ENCODE measurements at places on chromosomes 16 and 17.

GRCh38 chr17:6024576-6024975, 45.6 kb upstream of the WSCD1 start:
- DNase-seq: no peak

GRCh38 chr16:57427824-57428223, 19.4 kb downstream of the CIAPIN1 start:
- no peak for DNase-seq

- no peak for DNase-seq
These were observed 20.0 kb downstream of the MAP3K14 start for GRCh38 chr17:45296833-45297124.

DNA sequence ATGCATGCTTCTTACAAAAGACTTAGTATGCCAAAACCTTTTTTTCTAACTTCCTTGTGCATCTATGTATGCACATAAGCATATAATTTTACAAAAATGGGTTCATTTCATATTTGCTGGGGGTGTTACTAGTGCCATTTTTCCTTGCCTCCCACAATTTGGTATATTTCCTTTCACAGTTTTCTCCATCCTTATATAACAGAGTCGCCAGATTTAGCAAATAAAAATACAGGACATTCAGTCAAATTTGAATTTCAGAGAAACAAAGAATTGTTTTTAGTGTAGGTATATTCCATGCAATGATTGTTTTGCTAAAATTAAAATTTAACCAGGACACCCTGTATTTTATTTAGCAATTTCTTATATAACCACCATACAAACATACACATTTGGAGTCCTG, 4.0 kb upstream of the FBXO39 start:
- no peak for DNase-seq

DNA sequence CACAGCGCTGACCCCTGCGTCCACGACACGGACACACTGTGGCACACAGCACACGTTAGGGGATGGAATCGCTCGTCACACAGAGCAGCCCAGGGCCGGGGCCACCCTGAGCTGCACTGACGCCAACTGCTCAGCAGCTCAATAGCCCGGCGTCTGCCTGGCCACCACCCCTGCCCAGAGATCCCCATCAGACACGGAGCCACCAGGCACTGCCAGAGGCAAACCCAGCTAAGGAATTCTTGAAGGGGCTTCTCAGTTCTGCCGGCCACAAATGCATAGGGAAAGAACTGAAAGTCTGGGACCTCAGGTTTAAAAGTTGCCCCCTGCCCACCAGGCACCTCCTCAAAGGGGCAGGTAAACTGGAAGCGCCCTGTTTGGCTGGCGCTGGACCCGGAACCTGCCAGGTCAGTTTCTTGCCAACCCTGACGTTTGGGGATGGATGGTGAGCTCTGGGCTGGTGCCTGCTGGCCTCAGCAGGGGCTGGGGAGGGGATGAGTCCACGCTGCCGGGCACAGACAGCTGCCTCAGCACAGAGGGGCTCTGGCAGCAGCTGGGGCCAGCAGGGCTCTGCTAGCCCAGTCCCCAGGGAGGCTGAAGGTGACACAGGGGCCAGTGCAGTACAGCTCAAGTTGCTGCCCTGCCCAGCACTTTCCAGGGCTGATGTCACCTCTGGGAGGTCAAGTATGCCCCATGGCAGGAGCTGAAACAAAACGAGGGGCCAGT, 33.2 kb downstream of the TIMM22 start:
- no peak for DNase-seq
